ENCODE measurements at places on chromosomes 5 and 9. TPM values are rescaled to one million over a fixed set of nuclear protein-coding genes. Genes with fewer than 3 reads are reported as not detected.

DNA sequence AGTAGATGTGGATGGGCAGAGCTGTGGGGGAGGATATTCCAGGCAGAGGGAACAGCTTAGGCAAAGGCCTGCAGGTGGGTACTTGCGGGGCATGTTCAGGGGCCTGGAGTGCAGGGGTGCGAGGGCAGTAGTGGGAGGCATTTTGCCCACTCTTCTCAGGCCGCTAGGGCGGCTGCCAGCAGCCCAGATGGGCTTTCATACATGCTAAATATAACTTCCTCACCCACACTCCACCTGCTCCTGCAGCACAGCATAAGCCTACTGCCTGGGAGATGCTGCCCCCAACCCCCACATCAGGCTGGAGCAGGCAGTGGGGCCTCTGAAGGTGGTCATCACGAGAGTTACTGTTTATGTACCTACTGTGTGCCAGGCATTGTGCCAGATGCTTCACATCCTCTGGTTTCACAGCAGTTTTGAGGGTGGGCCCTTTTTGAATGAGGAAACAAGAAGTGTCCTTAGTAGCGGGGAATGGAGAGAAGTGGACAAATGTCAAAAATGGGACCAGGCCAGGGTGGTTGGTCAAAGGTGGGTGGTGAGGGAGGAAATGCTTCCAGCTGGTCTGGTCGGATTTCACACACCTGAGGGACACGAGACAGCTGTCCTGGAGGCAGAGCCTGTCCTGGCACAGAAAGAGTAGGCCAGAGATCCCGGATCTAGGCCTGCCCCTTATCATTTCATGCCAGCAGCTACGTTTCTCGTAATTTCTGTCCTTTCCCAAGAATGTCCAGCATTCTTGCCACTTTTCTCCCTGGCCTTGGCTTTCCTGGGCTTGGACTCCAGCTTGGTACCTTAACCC is 12.1 kb downstream of the RGS14 start:
- DNase-seq: no peak

GRCh38 chr5:115430374-115430773 is 114.2 kb downstream of the FEM1C start:
- DNase-seq: no peak

GRCh38 chr5:87233143-87233542 is 34.5 kb upstream of the RASA1 start:
- no peak for DNase-seq

The SCGB3A1 gene
- not detected for total RNA-seq

The HSD17B3 gene
- 1.8 TPM for total RNA-seq
